T-cell (primary cell): ENCODE measurements at places on chromosomes 3 and 15. TPM values are rescaled to one million over a fixed set of nuclear protein-coding genes. Genes with fewer than 3 reads are reported as not detected.

GRCh38 chr15:67186688-67187087 lies 67.8 kb downstream of the AAGAB start:
- no peak for DNase-seq

GRCh38 chr3:166433060-166433459 lies 595.8 kb upstream of the BCHE start:
- no peak for DNase-seq

DNA sequence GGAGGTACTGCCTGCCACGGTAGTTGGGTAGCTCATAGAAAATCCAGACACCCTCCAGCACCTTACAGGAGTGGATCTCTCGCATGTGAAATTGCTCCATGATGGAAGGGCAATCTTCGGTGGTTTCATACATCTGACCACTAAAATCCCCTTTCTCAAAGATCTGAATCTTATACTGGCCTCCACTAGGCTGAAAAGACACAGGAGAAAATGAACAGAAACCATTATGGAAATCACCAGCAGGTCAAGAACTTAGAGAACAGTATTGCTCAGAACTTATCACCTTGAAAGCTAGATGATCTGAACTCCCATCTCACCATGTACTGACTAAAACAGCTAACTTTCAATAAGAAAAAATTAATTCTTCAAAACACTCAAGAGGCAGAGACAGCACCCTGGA lies 5.4 kb downstream of the CRYGS start:
- no peak for DNase-seq

DNA sequence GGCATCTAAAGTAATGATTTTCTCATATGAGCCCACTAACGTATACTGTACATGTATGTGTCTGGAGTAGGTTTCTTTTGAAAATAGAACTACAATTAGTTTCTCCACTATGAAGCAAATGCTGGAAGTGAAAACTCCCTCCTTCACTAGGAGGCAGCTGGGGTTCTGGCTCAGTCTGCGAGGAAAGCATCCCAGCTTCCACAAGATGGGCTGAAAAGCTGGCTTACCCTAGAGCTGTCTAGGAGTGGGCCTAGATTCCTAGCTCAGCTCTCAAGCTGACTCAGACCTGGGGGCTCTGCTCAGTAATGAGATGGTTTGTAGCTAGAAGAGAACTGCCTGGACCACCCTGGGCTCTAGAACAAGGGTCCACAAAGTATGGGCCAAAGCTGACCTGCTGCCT lies 268.3 kb downstream of the THRB start:
- no peak for DNase-seq

Gene MFN1
- total RNA-seq: 40.9 TPM

Gene RFT1
- total RNA-seq: 26.6 TPM
